ENCODE measurements at places on chromosomes 11 and 22.

GRCh38 chr11:33692013-33692504, 8.6 kb downstream of the C11orf91 start:
- no peak for DNase-seq

GRCh38 chr22:31148488-31148887, 8.2 kb upstream of the PLA2G3 start:
- DNase-seq = no peak

DNA sequence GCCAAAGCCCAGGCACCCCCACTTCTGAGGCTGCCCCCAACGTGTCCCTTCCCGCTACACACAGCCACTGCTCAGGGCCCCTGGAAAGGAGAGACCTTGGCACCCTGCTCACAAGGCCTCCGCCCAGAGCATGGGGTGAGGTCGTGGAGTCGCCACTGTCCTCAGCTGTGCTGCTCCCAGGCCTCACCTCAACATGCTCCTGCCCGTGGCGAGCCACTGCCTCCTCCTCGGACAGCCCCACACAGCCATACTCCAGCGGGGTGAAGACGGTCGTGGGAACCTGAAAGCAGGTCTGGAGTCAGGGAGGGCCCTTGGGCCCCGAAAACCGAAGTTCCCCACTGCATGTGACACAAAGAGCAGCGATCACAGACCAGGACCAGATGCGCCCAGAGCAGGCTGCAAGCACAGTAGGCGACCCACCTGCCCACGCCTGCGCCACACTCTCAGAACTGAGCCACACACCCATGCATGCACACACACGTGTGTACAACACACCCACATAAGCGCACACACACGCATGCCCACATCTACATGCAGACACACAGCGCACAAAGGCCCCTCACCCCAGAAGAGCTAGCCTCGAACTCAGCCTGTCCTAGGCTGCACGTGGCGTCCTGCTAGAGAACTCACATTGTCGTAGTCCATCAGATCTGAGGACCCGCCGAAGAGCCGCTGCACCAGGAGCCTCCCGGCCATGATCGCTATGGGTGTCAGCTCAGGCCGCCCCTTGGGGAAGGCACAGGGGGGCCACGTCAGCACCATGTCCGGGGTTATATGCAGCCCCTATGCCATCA, 25.5 kb upstream of the GNB1L start:
- no peak for DNase-seq

DNA sequence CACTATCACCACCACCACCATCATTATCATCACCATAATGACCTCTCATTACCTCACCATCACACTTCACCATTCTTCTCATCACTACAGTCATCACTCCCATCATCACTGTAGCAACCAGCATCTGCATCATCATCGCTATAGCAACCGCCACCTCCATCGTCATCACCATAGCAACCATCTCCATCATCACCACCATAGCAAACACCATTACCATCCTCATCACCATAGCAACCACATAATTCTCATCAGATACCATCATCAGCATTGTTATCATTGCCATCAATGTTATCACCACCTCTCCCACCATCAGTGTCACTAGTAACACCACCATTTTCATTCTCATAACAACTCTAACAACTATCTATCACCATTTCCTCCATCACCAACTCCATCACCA, 23.1 kb upstream of the CD82 start:
- no peak for DNase-seq

- DNase-seq = no peak
Observed at GRCh38 chr11:32497951-32498350, 62.6 kb upstream of the WT1 start.

DNA sequence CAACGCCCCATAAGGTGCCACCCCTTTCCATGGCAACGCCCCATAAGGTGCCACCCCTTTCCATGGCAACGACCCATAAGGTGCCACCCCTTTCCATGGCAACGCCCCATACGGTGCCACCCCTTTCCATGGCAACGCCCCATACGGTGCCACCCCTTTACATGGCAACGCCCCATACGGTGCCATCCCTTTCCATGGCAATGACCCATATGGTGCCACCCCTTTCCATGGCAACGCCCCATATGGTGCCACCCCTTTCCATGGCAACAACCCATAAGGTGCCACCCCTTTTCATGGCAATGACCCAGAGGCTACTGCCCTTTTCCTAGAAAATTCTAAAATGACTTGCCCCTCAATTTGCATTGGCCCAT, 72.1 kb downstream of the BRD1 start:
- DNase-seq = no peak

DNA sequence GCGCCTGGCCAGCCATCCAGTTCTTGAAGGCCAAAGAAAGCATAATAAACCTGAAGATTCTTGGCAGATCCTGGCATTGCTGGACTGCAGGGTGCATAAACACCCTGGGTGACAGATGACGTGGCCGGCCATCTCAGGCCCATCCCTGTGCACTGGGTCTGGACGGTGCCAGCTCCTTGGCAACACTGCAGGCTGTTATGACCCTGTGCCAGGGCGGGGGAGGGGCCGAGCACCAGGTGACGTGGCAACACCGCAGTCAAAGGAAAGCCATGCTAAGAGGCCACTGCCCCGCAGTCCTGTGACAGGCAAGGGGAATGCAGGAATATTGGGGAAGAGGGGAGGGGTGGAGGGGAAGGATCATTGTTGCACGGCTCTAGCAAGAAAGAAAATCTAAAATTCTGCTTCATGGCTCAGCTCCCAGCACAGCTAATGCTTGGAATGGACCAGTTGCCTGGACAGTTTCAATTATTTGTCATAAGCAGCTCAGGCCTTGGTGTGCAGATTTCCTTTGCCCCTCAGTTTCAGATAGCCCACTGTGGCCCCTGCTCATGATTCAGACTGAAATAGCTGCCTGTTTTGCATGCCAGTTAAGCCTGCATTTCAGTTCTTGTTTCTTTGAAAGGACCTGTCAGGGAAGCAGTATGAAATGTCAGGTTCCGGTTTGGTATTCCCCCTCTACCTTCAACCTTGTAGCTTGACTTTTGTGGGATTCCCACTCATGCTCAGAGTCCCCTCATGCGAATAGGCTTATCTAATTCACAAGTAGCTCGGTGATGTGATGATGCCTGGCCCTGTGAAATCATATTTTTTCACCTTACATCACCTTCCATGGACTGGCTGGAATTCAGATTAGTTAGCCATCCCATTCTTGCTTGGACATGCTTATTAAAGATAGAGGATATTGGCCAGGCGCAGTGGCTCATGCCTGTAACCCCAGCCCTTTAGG, 29.7 kb upstream of the DDX6 start:
- DNase-seq = no peak

DNA sequence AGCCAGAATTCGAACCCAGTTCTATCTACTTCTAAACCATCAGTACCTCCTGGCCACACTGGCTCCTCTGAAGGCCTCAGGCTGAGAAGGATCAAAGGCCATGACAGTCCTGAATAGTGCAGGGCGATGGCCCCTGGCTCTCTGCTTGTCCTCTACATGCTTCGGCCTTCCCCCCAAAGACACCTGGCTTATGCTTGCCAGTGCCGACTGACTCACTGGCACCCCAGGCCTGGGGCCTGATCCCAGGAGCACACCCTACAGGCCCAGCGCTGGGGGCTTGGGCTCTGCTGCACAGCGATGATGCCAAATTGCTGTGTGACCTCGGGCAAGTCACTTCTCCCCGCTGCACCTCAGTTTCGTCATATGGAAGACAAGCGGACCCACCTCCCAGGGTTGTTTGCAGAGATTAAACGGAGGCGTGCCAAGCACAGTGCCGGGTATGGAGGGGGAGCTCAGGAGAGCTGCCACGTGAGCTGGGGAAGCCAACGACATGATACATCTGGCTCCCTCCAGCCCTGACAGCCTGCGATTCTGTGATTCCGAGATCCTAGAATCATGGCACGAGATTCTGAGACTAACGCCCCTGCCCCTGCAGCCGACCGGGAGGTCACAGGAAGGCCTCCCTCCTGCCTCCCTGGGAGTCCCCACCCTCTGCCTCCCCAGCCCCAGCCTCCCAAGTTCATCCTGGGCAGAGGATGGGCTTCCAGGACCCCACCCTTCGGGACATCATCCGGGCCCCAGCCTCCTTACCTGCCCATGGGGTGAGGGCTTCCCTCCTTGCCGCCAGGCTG, 1.0 kb downstream of the SSTR3 start:
- peak; percentile 16 for DNase-seq

DNA sequence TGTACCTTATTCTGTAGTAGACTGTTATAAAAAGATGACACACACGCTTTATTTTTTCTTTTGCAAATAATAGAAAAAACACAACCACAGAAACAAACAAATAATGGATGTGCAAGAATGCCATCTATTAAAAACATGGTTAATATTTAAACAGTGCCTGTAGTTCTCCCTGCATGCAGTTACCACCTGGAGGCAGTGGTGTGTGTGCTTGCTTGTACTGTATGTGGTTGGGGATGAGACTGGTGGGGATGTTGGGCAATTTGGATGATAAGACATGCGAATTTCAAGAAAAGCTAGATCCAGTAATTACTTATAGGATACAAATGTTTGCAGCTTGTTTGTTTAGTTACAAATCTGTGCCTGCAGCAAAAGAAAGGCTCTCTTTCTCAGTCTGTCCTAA, 3.6 kb downstream of the C11orf87 start:
- DNase-seq = no peak

GRCh38 chr11:134449051-134449450, 37.0 kb upstream of the B3GAT1 start:
- no peak for DNase-seq

- DNase-seq = no peak
Observed at GRCh38 chr11:75453916-75454655, 21.1 kb upstream of the KLHL35 start.

GRCh38 chr22:39946503-39947219, 13.5 kb upstream of the TMA7B start:
- DNase-seq = no peak

DNA sequence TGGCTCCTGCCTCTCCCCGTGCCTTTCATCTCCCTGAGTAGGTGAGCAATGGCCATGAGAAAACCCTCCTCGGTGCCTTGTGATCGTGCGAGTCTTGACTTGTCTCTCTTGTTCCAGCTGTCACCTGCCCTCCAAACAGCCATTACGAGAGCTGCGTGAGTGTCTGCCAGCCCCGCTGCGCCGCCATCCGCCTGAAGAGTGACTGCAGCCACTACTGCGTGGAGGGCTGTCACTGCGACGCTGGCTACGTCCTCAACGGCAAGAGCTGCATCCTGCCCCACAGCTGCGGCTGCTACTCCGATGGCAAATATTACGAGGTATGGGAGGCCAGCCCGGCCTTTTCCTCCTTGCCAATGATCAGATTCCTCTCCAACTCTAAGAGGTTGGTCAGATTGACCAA, 51.7 kb downstream of the TECTA start:
- no peak for DNase-seq

DNA sequence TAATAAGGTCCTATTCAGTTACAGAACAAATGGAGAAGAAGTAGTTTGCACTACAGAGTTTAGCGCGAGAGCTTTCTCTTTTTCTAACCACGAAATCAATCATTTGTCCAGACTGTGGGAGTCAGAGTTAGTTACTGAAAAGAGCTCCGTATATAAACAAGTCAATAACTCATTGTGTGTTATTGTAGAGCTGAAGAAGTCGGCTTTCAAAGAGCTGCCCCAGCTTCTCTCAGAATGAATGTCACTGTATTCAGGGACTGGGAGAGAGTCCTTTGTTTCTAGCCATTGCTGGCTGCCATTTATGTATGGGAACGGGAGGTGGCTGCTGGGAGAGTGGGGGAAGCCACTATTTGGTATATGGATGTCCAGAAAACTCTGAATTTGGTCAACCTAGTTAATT, 227.8 kb downstream of the DCDC1 start:
- DNase-seq = no peak

GRCh38 chr11:44753961-44754645, 27.3 kb downstream of the TSPAN18 start:
- DNase-seq = no peak

All from activated naive CD4-positive, alpha-beta T cell treated with anti-CD3 and anti-CD28 coated beads, Interleukin-2, amount 10 ng/mL, durations not matched to agents 7 days and 5 days (primary cell).